Activated CD4-positive, alpha-beta T cell treated with anti-CD3 and anti-CD28 coated beads, Interleukin-2, amount 50 U/mL, for 4 hours (primary cell): ENCODE measurements at places on chromosomes 5 and 9.

GRCh38 chr5:109196823-109197160 lies 213.0 kb downstream of the PJA2 start:
- DNase-seq = no peak

DNA sequence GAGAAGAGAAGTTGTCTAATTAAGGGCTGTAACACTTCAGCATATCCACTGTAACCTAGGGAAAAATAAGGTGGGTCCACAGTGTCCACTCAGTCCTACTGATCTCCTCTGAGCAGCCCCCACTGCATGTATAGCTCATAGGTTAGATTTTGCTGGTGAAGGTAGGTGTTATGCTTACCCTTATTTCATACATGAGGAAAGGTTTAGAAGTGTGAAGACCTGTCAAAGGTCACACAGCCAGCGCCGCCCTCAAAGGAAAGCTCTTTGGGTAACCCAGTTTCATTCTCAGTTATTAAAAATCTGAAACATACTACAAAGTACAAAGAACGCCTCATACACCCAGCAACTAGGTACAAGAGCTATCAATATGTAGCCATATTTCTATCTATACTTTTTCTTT lies 87.2 kb downstream of the TLE4 start:
- DNase-seq = no peak

DNA sequence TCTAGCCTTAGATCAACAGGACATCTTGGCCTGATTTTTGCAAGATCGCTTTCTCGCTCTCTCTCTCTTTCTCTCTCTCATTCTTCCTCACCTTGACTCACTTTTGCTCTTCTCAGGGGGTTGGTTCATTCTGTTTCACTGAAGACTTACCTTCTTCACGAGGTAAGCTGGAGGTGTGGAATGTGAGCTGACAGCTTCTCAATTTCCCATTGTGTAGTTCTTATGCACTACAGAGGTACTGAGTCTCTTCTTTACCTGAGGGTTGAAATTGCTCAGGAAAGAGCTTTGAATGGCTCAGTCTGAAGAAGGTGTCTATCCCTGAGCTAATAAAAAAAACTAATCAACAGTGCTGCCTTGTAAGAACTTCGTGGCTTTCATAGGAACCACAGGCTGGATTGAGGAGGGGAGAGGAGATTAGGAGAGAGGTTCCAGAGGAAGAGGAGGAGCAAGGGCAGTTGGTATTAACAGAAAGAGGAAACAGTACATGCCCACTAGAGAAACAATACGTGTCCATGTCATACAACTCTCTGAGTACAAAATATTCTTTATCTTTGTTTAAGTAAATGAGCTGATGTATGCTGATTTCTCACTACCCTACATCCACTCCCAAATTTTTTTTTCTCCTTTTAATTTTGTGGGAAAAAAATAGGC lies 192.2 kb downstream of the TMEM167A start:
- no peak for DNase-seq

GRCh38 chr5:143657647-143658285 lies 154.2 kb upstream of the HMHB1 start:
- DNase-seq = no peak

GRCh38 chr9:122005597-122005996 lies 87.5 kb downstream of the TTLL11 start:
- DNase-seq = no peak

DNA sequence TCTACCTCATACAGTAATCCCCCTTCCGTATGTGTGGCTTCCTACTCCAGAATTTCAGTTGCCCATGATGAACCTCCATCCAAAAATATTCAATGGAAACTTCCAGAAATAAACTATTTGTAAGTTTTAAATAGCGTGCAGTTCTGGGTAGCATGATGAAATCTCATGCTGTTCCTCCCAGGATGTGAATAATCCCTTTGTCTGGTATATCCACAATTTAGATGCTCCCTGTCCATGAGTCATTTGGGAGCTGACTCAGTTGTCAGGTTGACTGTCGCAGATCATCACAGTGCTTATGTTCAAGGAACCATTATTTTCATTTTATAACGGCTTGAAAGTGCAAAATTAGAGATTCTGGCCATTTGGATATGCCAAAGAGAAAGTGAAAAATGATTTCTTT lies 290.1 kb upstream of the CDH9 start:
- no peak for DNase-seq

GRCh38 chr9:89213396-89213880 lies 34.8 kb upstream of the SHC3 start:
- DNase-seq = no peak

- no peak for DNase-seq
These were observed 154.0 kb downstream of the GDNF start for GRCh38 chr5:37685816-37686215.

DNA sequence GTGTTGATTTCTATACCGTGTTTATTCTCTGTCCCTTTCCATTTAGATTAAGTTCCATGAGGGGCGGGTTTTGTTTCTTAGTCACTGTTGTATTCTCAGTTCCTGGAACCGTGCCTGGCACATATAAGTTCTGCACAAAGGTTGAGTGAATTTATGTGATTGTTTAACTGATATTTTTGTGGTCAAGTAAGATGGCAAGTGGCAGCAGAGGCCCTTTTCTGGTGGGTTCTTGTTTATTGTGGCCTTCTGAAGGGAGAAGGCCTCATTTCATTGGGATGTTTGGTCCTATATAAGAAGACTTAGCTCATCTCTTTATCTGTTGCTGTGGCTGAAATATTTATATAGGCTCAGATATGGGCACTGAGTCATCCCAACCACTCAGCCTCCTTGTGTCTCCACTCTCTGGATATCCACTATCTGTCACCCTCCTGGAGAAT lies 262.5 kb downstream of the PSAT1 start:
- DNase-seq = no peak

- no peak for DNase-seq
These were observed 852.3 kb upstream of the DMAC1 start for GRCh38 chr9:8651846-8652215.

- no peak for DNase-seq
These were observed 25.1 kb upstream of the CDKN2AIPNL start for GRCh38 chr5:134436523-134437339.

- no peak for DNase-seq
These were observed 43.0 kb downstream of the STOM start for GRCh38 chr9:121326901-121327613.

DNA sequence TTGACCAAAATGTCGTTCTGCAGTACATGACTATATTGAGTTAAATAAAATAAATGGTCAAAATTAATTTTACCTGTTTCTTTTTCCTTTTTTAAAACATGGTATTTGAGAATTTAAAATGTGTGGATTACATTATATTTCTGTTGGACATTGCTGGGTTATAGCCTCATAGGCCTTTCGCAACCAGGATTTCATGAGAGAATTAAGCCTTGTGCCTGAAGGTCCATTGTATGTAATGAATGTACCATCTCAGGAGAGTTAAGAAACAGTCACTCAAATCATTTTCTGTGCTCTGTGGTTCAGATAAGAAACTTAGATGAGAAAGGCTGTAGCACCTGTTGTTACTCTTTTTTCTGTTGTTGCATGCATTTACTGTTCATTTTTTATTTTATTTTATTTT lies 103.5 kb downstream of the ANGPTL2 start:
- DNase-seq = no peak

- no peak for DNase-seq
These were observed 27.4 kb upstream of the SYNPO start for GRCh38 chr5:150612905-150613670.

DNA sequence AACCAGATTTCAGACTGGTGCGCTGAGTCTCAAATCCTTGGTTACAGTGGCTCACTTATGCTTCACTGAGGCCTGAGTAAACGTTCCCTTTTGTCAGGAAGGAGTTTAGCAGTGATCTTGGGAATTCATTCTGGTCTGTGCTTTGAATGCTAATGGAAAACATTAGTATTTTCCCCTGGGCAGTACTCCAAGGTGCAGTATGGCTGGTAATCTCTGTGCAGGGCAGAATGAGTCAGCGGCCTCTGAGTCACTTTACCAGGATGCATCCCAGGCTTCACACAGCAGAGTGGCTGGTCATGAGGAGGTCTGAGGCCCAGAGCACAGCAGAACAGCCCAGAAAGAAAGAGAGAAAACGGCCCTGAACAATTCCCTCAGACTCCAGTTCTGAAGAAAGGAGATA lies 54.0 kb downstream of the PCA3 start:
- DNase-seq = no peak

DNA sequence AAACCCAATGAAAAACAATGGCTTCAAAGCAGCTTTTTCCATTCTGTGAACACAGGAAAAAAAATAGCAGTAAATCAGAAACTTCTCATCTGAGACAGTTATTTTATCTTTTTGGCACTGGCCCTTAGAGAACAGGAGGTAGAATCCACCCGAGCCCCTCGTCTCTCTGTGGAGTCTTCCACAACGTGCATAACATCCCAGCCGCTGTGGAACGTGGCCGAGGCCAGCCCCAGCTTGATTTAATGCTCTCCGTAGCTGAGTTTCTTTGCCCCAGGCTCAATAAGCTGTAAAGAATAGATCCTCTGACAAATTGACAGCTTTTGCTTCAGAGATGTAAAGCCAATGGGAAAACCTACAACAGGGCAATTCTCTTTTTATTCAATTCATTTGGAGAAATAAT lies 107.9 kb upstream of the DAP start:
- DNase-seq = no peak

DNA sequence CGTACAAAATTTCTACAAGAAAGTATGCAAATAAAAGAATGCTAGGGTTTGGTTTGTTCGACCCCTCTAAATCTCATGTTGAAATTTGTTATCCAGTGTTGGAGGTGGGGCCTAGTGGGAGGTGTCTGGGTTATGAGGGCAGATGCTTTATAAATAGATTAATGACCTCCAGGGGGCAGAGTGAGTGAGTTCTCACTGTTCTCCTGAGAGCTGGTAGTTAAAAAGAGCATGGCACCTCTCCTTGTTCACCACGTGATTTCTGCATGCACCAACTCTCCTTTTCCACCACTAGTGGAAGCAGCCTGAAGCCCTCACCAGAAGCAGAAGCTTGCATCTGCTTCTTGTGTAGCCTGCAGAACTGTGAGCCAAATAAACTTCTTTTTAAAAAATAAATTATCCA lies 50.4 kb upstream of the FAM170A start:
- DNase-seq = no peak

DNA sequence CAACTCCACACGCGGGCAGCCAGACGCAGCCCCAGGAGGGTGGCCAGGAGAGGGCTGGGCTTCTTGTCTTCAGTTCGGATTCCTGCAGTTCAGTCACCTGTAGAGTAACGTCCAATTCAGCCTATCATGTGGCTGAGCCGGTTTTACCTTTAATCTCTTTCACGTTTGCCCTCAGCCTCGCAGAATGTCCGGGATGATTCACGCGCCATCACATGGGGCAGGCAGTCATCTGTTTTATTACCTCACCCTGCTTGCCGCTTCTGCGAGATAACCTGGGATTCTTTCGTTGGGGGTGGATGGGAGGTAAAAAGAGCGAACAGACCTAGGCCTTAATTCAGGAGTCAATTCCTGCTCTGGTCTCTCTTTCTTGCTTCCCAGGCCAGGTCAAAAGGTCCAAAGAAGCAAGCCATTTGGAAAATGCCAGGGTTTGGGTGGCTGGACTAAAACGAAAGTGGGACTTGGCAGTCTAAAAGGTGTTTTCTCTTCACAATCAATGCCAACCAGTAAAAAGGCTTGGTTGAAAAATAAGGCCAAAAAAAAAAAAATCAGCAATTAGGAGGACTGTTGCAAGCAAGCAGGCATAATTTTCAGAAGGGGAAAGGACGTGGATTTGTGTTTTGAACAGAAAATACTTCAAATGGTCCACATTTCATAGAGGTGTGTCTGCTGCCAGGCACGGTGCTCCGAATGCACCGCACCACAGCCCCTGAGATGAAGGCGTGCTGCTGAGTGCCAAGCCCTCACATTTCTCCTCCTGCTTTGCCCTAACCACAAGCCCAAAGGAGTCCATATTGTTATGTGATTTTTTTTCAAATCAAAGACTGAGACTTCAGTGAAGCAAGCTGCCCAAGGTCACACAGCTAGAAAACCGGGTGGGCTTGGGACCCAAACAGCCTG lies 2.8 kb upstream of the WWC1 start:
- no peak for DNase-seq

- no peak for DNase-seq
These were observed 180.6 kb downstream of the DEPDC1B start for GRCh38 chr5:60519372-60519771.

DNA sequence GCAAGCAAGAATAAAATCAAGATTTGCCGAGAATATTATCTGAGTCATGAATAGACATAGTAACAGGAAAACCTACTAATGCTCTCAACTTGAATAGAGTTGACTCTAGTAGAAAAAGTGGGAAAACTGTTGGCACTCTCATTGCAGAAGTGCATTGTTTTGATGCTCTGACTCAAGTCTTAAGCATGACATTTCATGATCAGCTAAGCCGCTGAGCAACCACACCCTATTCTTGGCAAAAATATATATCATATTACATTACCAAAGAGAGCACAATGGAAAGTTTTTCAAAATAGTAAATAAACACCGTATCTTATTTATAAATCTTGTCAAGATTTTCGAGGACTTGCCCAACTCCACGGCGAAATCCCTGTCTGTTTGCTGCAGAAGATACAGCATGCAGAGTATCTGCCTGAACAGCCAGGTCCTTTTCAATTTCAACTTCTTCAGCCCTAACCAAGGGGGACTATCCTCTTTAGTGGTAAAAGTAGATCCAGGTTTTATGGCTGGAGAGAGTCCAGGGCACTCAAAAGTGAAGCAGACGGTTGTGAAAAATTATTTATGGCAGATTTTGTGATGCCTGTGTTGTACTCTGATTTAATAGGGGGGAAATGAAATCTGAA lies 13.9 kb upstream of the ADAMTSL1 start:
- DNase-seq = no peak

GRCh38 chr5:140869555-140869886 lies 764 bp downstream of the PCDHA11 start:
- no peak for DNase-seq

DNA sequence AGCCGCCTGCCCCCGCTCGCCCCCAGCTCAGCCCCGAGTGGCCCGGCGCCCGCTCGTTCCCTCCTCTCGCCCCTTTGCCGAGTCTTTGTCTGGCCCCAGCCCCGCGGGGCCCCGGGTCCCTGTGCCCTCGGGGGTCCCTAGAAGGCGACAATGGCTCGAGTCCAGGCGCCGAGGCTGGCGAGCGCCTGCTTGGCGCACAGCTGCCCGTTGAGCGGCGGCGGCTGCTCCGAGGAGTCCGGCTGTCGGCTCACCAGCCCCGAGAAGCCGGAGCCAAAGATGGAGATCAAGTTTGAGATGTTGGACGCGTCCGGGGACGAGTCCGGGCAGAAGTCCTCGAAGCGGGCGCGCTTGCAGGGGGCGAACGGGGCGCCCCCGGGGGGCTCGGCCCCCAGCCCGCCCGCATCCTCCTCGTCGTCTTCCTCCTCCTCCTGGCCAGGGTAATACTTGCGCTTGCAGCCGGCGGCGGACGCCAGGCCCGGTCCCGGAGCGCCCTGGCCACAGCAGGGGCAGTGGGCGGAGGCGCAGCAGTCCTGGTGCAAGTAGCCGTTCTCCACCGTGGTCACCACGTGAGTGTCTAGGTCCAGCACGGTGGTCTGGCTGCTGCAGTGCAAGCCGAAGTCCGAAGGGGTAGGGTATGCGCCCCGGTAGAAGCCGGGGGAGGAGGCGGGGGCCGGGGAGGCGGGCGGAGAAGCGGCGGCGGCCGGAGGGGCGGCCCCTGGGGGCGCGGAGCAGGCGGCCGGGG lies 1.2 kb downstream of the IER5L start:
- DNase-seq = no peak

- no peak for DNase-seq
These were observed 204.4 kb upstream of the IRX1 start for GRCh38 chr5:3391210-3391609.

GRCh38 chr9:8850914-8851313 lies 1051.3 kb upstream of the DMAC1 start:
- DNase-seq = no peak
